Right hindlimb (tissue), 1 donor: ENCODE measurements at places on chromosomes 5 and 9.

- no peak for DNase-seq
These were observed 18.6 kb upstream of the NKD2 start for GRCh38 chr5:989961-990530.

DNA sequence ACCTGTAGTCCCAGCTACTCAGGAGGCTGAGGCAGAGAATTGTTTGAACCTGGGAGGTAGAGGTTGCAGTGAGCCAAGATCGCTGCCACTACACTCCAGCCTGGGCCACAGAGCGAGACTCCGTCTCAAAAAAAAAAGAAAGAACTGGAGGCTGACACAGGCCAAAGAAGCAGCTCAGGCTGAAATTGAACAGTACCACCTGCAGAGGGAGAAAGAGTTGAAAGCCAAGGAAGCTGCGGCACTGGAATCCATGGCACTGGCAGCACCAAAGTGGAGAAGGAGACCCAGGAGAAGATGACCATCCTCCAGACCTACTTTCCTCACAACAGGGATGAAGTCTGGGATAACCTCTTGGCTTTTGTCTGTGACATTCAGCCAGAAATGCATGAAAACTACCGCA lies 11.3 kb upstream of the TMEM141 start:
- no peak for DNase-seq

DNA sequence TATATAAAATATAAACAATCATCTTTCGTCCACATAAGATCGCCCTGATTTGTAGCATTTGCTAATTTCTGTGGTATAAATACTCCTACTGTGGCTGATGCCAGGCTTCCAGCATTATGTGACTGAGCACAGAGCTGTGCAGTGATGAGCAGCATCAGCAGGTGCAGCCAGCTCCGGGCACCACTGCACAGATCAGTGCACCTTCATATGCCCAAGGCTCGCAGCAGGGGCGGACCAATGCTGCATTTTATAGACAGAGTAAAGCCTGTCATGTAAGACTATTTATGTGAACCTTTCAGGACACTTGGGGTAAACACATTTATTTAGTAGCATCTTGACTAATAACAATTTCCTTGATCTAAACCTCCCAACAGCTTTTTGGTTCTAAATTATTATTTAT lies 53.1 kb downstream of the LMNB1 start:
- no peak for DNase-seq

DNA sequence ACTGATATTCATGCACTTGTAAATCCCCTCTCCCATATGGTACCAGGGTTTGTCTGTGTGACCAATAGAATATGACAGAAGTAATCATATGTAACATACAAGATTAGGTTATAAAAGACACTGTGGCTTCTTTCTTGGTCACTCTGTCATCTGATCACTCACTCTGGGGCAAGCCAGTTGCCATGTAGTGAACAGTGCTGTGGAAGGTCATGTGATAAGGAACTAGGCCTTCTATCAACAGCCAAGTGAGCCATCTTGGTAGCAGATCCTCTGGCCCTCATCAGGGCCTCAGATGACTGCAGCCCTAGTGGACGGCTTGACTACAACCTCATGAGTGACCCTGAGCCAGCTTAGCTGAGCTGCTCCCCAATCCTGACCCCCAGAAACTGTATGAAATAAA lies 30.0 kb upstream of the MATR3 start:
- no peak for DNase-seq

DNA sequence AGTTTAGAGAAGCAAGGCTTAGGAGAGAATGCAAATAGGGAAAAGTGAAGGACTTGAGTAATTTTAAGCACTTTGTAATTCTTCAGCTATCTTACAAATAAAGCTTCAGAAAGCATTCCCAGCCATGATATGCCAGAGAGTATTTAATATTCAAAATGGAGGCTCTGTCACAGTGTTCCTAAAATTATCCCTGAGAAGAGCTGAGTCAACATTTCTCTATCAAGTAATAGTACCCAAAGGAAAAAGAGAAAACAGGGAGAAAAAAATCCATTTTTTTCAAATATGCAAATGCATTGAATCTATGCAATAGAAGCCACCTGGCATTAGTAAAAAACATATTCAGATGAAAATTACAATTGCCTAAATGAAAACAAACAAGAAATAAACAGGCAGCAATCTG lies 392.6 kb upstream of the FAM174A start:
- no peak for DNase-seq

GRCh38 chr5:74311961-74312360 lies 328.6 kb downstream of the ENC1 start:
- no peak for DNase-seq

GRCh38 chr9:135306699-135307098 lies 172.9 kb upstream of the PPP1R26 start:
- DNase-seq = no peak

- DNase-seq = no peak
These were observed 359.4 kb downstream of the HINT1 start for GRCh38 chr5:130805648-130806047.

- DNase-seq = no peak
These were observed 148.3 kb upstream of the CD180 start for GRCh38 chr5:67344870-67345269.

DNA sequence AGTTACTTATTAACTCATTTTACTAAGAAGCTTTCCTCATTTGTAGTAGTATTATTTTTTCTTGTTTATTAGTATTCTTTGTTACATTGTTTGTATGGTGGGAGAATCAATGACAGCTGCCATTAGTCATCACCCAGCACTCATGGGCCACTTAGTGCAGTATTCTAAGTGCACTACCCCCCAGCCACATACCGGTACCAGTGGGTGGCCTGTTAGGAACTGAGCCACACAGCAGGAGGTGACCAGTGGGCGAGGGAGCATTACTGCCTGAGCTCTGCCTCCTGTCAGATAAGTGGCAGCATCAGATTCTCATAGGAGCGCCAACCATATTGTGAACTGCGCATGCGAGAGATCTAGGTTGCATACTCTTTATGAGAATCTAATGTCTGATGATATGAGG lies 24.2 kb upstream of the CAMLG start:
- DNase-seq = no peak

DNA sequence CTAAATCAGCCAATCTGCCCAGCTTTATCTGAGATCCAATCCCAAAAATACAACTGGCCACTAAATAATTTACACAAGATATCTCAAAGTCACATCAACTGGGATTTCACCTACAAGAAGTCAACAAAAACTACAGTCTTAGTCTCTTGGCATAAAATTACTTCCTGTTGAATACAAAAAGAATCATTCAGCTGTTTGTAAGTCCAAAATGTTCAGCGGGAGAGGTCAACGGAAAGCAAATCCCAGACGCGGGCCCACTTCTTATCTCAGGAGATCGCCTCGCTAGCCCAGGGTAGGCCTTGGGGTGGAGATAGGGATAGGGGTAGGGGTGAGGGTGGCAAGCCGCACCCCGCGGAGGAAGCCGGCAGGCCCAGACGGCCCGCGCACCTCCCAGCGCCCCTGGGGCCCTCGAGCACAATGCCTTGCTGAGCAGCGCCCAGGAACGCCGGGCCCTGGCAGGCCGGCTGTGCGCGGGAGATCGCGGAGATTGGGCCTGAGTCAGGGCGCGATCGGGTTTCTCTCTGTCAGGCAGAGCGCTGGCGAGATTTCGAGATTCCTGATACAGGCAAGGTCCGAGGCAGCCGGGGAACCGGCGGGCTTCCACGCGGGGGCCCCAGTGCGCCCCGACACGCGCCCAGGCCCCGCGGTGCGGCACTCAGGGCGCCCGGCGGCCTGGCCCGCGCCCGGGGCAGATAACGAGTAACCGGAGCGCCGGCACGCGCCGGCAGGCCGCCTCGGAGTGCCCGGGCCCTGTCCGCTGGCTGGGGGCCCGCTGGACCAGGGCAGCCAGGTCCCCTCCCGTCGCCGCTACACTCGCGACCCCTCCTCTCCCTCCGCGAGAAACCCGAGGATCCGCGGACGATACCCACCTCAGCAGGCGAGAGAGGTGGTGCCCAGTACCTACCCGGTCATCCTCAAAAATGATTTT lies 601 bp downstream of the HINT1 start:
- peak; percentile 80 for DNase-seq

DNA sequence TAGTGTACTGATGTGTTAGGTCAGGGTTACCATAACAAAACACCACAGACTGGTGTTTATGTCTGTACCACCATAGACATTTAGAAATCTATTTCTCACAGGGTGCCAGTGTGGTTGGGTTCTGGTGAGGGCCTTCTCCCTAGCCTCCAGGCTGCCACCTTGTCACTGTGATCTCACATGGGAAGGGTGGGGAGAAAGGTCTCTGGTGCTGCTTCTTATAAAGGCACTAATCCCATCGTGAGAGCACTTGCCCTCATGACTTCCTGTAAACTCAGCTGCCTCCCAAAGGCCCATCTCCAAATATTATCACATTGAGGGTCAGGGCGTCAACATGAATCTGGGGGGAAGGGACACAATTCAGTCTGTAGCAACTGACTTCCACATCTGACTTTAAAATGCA lies 49.8 kb downstream of the PIK3R1 start:
- no peak for DNase-seq

DNA sequence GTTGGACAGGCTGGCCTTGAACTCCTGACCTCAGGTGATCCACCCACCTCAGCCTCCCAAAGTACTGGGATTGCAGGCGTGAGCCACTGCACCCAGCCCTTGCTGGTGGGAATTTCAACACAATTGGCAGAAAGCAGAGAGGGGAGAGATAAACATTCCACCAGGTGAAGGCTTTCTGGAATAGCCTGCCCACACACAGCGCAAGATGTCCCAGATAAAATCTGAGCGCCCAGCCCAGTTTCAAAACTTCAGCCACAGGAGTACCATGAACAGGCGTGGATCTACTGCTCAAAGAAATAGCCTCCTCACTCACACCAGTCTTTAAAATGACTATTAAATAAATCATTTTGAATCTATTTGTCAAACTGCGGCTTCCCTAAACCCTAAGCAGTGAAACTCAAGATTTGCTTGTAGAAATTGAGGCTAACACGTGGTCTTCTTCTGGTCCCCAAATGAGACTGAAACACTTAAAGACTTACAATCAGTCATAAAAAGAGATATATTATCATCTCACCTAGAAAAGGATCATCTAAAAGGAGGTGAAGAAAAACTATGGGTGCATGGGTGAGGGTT lies 34.7 kb downstream of the CAPSL start:
- no peak for DNase-seq

DNA sequence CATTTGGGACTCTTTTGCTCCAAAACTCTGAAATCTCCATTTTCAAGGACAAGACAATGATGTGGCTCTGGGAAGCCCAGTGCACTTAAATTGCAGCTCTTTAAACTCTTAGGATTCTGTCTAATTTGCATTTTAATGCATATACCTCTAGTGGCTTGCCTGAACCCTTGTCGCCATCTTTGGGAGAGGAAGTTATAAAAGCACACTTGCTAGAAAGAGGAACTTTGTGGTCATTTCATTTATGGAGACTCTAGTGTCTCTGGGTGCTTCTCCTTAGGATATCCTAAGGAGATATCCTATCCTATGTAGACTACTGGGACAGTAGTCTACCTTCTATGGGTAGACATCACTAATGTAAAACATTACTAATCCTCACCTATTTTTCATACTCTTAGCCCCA lies 77.3 kb upstream of the SLC1A3 start:
- DNase-seq = no peak

DNA sequence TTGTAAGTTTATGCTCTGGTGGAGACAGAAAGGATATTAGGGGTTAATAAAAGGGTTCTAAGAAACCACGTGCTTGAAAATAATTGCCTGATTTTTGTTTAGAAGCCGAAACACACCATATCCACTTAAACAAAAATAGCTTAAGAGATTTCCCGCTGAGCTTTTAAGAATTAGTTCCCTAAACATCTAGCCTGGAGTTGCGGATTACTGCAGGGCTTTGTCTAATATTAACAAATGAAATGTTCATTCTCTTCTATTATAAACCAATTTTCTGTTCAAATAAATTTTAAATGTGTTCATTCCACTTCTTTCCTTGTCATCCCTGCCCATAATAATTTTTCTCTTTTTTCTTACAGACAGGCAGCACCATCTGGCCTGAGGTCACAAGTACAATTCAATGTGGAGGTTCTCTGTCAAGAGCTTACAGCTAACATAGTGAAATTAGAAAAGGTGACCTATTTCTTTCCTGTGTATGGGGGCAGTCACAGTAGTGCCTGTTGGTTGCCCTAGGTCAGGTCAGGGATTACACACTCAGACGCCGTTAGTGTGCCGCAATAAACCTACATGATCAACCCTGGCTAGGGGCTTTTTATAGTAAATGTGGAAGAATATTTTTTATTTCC lies 65.3 kb downstream of the GRAMD2B start:
- no peak for DNase-seq

DNA sequence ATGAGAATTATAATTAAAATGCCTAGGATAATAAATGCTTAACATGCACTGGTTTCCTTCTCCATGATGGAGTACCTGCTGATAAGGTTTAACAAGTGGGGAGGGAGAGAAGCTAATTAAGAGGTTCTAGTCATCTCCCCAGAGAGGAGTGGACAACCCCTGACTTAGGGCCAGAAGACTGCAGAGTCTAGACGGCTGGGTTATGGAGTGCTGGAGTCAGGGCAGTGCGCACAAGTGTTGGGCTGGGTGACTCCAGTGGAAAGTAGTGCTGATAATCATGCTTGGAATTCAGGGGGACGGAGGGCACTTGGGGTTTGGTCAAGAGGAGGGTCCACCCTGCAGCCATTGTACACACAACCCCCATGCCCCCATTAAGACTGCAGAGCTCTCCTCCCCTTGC lies 32.8 kb upstream of the TGFBI start:
- no peak for DNase-seq

- no peak for DNase-seq
These were observed 55.1 kb upstream of the TEX48 start for GRCh38 chr9:114737118-114737517.

DNA sequence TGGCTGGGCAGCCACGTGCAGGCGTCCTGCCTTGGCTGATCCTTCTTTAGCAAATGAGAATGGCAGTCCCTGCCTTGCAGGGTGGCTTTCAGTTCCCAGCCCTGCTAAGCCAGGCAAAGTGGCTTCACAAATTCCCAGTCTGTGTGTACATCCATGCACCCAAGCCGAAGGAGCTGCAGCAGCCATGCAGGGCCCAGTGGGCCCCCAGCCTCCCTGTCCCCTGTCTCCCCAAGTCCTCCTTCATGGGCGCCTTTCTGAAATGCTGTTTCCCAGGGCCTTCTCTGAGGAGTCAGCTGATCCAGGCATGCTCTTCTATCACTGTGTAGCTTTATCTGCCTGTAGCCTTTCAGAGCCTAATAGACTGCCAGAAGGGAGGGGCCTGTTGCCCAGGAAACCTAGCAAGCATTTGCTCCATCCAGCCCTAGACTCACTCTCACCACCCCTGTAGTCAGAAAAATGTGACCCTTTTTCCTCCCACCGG lies 47.4 kb upstream of the SHC3 start:
- peak; percentile 49 for DNase-seq

GRCh38 chr5:165232509-165233028 lies 1727.2 kb downstream of the MAT2B start:
- no peak for DNase-seq

DNA sequence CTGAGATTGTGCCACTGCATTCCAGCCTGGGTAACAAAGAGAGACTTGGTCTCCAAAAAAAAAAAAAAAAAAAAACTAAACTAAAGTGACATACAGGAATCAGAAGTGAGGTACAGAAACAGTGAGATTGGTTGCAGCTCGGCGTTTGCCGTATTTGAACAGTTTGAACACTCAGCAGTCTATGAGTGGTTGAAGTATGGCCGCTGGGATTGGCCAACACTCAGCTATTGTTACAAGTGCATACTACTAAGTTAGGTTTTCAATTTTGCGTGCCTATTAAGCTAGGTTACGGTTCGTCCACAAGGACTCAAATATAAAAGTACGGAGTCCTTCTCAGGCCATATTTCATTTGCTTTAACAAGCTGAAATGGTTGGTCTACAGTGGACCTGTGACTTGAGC lies 3.3 kb upstream of the TSC1 start:
- DNase-seq = no peak
